ENCODE measurements at places on chromosomes 7 and 10. TPM values are rescaled to one million over a fixed set of nuclear protein-coding genes. Genes with fewer than 3 reads are reported as not detected.

GRCh38 chr7:98831641-98832221 lies 38.1 kb downstream of the TMEM130 start:
- DNase-seq: no peak

DNA sequence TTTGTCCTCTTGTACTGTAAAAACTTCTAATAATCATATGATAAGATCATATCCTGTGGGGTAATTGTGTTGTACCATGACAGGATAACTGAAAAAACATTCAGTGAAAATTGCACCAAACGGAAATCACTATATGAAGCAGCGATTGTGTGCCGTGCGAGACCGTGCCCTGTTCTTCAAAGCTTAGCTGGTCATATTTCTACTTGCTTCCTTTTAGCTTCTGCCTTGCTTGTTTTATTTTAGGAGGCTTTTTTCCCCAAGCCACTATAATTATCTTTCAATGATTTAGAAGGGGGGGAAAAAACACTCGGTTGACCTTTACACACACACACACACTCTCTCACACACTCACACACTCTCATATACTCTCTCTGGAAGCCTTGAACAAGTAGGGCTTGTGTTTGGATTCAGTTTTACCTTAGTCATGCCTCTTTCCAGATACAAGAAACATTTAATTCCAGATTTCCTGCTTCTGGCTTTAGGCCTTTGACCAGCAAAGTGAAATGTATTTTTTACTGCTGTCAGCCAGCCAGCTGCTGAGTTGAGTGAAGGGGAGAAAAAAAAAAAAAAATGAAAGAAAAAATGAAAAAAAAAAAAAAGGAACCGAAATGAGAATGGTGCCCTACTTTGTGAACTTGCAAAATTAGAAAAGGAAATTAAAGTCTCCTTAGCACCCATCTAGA lies 181.4 kb downstream of the ARID5B start:
- DNase-seq: no peak

DNA sequence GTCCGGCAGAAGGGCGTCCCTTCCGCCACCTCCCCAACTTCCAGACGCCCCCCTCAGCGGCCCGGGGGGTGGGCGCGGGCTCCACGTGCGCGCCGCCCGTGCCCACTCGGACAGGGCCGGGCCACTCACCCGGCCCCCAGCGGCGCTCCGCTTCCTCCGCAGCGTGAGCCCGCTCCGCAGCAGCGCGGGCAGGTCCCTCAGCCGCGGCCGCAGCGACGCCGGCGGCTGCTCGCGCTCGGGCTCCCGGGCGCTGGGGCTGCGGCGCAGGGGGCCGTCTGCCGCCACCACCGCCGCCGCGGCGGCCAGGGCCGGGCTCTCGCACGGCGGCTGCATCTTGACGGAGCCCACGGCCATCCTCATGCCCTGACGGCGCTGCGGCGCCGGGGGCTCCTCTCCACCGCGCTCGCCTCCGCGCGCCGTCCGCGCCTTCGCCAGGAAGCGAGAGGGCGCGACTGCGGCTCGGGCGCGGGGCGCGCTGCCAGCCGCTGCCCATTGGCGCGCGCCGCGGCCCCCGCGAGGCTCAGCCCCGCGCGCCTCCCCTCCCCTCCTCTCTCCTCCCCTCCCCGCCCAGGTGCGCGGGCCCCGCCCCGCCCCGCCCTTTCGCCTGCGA lies at the start of gene RAPGEF5:
TSS of gene RAPGEF5 (minus strand) at position 454 of the 610 bp plus-strand sequence. CDS start at position 360, 94 bp downstream.
- DNase-seq: no peak

- no peak for DNase-seq
Observed at GRCh38 chr10:4733150-4733842, 92.7 kb upstream of the AKR1E2 start.

GRCh38 chr10:60828489-60828852 lies 50.2 kb downstream of the CDK1 start:
- no peak for DNase-seq

TEX47 gene
- total RNA-seq: not detected

TPST1 gene
- total RNA-seq: 5.1 TPM

GRCh38 chr10:116833986-116834985 lies 15.0 kb upstream of the ENO4 start:
- DNase-seq: no peak

TAS2R4 gene
- total RNA-seq: 0.32 TPM

HOXA3 gene
- total RNA-seq: 0.35 TPM

PTF1A gene
- total RNA-seq: not detected

- no peak for DNase-seq
Observed at GRCh38 chr7:85462671-85463070, 275.8 kb upstream of the SEMA3D start.

DNA sequence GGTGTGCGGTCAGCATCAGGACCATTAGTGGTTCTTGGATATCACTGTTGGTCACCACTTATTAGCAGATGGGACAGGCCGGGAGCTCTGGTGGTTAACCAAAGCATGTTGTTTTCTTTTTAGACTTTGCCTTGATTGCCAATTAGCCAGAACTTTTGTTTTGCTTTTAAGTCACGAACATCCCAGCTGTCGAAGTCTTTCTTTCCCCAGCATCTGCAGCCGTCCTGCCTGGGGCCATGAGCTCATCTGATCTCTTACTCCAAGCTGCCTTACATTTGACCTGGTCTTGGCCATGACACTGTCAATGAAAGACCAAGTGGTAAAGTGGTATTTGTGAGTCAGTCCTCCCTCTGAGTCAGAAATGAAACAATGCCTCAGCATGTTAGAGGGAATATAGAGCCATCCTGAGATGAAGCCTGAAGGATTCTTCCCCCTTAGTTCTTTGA lies 53.9 kb upstream of the CREB5 start:
- no peak for DNase-seq

DNA sequence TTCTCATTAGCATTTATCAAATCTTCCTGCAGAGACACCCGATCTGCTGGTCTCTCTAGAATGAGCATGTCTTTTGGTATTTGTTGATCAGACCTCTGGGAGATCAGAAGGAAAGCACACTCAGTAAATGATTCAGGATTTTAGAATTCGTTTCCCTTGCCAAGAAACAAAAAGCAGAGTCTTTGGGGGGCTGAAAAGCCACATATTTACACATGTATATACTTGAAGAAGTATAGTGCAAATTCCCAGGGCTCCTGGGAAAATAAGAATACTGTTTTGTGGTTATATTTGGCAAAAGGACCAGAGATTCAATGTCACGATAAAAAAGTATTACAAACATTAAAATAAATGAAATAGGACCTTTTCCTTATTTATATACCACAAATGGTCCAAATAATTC lies 100.2 kb downstream of the AGMO start:
- DNase-seq: no peak

GRCh38 chr10:63573068-63573697 lies 52.0 kb downstream of the REEP3 start:
- no peak for DNase-seq

HILPDA gene
- 7.3 TPM for total RNA-seq

- no peak for DNase-seq
Observed at GRCh38 chr7:7810826-7811225, 92.4 kb upstream of the RPA3 start.

- peak; percentile 56 for DNase-seq
Observed at GRCh38 chr10:48684792-48685623, at the start of gene WDFY4. TSS of gene WDFY4 (plus strand) at chr10:48684873. CDS start at chr10:48709733, 24,860 bp downstream.

GATA3 gene
- 0.83 TPM for total RNA-seq

- no peak for DNase-seq
Observed at GRCh38 chr7:36215457-36215765, 62.4 kb downstream of the EEPD1 start.

DNA sequence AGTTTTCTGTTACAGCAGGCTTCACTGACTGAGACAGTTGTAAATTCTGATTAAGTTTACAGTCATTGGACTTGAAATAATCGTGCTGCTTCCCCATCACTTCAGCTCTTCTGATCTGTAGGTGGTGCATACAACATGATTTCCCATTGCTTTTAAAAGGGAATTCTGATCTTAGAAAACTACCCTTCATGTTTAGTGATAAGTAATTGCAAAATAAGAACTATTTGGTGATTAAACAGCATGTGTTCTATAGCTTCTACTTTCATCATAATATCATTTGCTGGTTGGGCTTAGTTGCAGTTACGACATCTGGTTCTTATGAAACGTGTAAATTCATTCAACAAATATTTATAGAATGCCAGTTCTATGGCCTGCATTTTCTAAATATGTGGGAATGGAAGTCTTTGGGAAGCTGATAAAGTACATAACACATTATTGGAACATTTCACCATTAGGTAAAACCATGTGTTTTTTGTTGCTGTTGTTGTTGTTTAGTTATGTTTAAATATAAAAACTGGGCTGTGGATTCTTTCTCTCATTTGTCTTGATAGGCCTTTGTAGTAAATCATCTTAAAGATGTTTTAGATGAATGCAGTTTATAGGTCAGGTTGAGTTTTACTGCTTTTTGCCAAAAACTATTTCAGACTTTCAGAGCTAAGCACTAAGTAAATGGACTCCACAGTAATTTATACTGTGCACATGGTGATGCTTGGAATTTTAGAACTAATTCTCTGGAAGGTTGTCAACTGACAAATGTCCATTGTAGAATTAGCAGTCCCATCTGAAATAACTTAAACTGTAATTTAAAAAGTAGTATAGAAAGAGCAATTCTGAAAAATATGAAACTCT lies 13.1 kb downstream of the GNAI1 start:
- no peak for DNase-seq

- no peak for DNase-seq
Observed at GRCh38 chr10:11272915-11273389, 255.3 kb downstream of the CELF2 start.

- DNase-seq: no peak
Observed at GRCh38 chr7:27532314-27532713, 130.4 kb downstream of the HIBADH start.

- DNase-seq: no peak
Observed at GRCh38 chr10:117370205-117370604, 5.0 kb downstream of the PDZD8 start.

DNA sequence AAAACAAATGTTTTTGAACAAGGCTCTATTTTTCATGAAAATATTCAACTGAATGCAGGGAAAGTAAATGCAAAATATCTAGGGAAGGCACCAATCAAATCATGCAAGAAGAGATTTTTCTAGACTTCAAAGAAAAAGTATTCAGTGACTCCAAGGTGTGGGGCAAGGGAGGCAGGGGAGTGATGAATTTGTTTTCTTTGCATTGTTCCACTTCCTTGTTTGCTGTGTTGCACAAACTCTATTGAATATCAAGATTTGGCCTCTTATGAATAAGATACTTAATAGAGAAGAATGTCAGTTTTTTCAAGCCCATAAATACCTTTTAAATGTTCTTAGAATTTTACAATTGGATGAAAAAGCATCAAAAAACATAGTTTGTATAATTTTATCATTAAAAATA lies 26.4 kb downstream of the STEAP1 start:
- DNase-seq: no peak

DNA sequence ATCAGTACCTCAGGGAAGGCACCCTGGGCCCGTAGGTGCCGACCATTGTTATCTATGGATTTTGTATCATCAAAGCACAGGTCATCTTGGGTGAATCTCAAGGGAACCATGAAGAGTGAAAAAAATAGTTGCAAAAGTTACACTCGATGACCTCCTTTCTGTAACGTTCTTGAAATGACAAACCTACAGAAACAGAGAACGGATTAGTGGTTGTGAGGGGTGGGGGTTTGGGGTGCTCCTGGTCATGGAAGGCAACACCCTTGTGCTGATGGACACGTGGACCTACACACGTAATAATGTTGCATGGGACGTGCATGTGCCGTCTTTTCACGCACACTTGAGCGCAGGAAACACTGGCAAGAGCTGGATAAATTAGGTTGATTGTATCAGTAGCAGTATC lies 655.9 kb downstream of the SDK1 start:
- no peak for DNase-seq

DNA sequence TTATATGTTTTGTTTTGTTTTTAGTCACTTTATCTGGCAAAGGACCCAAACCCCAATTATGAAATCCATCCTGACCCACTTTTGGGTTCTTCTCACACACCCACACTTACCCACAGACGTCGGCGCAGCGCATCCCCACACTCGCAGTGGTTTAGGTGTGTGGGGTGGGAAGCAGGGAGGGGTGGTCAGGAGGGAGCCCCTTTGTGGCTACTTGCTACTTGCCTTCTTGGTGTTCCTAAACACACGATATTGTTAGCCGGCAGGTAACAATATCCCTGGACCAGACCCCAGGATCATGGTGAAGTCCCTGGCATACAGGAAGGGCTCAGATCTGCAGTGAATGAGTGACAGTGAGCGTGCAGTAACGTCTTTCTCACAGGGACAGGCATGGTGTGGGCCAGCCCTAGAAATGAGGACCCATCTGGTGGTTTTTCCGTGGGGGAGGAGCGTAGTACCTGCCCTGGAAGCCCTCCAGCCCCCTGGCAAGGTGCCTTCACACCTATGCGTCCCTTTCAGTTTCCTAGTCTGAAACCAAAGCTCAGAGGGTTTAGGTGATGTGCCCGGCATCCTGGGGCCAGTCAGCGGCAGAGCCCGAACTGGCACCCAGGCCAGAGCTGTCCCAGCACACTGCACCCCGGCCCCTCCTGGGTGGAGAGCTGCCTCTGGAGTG lies 4.4 kb downstream of the SPOCK2 start:
- no peak for DNase-seq

DNA sequence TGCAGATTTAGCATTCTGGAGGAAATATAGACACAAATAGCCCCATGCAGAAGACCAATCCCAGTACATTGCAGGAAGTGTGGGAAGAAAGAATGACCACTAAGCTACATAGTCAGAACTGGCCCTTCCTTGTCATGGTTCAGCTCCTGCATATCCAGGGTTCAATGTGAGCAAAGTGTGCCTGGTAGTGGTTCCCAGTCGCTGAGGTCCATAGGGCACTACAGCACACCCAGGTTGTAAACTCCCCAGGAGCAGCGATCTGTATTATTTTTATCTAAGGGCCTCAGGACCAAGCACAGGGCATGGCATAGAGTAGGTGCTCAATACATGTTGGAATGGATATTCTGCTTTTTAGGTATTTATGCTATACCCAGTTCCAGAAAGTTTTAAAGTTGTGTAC lies 114.4 kb downstream of the RTKN2 start:
- DNase-seq: no peak

H2BK1 gene
- total RNA-seq: not detected

- no peak for DNase-seq
Observed at GRCh38 chr10:110013630-110014293, 6.0 kb downstream of the ADD3 start.

TRIL gene
- 2.3 TPM for total RNA-seq

GRCh38 chr10:77832238-77832637 lies 94.3 kb downstream of the DLG5 start:
- no peak for DNase-seq

- no peak for DNase-seq
Observed at GRCh38 chr7:26620352-26620751, 244.0 kb downstream of the SKAP2 start.

DNA sequence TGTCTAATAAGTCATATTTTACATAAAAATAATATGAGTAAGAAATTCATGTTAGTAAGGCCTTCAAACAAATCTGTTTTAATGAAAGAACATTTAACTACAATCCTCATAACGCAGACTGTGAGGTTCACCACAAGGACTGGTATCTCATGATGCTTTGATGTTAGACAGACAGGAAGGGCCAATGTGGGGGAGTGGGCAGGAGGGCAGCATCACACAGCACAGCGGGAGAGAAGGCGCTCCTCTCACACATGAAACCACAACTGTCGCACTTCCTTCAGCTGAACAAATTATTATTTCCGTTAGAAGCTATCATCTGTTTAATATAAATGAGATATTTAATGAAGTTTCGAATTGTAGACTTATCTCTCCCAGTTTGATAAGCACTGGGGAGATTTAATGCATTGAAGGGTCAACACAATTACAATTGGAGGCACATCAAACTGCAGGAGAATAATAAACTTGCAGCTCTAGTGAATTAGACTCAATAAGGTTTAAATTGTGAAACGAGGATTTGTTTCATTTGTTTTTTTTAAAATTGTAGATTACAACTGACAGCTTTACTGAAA lies 466.1 kb downstream of the PARD3 start:
- no peak for DNase-seq

- no peak for DNase-seq
Observed at GRCh38 chr10:87598700-87599099, 61.0 kb upstream of the PAPSS2 start.

GPR15LG gene
- total RNA-seq: not detected

Data from Right ventricle myocardium superior (tissue), 1 donor.